GM03348 (cell line): ENCODE measurements at places on chromosomes 16 and 17.

GRCh38 chr16:88608076-88608475, 30.3 kb upstream of the IL17C start:
- DNase-seq = no peak

DNA sequence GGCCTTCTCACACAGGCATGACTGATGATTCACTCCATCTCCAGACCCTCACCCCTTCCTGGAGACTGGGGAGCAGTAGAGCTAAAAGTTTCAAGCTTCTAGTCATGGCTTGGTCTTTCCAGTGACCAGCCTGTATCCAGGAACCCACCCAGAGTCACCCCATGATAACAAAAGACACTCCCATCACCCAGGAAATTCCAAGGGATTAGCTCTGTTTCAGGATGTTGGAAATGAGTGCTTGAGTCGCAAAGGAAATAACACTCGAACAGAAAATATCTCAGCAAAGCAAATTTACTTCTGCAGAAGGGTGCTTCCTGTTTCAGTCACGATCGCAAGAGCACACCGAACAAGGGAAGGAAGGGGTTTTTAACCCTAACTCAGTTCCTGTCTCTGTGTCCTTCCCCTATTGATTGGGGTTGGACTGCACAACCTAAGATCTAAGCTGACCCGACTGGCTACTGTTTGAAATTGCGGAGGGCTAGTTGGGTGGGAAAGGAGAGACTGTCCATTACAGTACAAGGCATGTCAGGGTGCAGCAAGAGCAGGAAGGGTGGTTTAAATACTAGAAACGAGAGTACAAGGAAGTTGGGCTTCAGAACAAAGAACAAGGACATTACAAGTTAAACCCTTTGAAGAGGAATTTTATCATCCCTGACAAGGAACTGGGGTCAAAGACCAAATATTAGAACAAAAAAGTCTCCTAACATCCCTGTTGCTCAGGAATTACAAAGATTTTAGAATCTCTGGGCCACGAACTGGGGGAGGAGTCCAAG, 224.4 kb upstream of the CACNG5 start:
- DNase-seq = no peak

DNA sequence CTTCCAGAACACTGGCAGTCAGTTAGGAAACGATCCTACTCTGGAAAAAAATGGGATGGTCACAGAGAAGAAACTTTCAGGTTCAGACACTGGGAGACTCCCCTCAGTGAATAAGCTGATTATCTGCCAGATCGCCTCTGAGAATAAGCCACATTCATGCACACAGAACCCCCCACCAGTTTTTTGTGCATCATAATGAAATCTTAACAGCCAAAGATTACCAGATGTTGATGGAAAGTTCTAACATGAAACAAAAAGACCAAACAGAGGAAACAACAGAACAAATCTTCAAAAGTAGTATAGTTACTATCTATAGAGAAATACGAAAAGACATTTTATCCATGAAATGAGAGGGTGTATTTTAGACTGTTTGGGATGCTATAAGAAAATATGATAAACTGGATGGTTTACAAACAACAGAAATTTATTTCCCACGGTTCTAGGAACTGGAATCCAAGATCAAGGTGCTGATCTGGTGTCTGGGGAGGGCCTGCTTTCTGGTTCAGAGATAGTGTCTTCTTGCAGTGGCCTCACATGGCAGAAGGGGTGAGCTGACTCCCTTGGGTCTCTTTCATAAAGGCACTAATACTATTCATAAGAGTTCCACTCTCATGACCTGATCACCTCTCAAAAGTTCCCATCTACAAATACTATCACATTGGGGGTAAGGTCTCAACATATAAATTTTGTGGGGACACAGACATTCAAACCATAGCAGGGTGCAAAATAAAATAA, 8.0 kb upstream of the AMZ2 start:
- DNase-seq = no peak

DNA sequence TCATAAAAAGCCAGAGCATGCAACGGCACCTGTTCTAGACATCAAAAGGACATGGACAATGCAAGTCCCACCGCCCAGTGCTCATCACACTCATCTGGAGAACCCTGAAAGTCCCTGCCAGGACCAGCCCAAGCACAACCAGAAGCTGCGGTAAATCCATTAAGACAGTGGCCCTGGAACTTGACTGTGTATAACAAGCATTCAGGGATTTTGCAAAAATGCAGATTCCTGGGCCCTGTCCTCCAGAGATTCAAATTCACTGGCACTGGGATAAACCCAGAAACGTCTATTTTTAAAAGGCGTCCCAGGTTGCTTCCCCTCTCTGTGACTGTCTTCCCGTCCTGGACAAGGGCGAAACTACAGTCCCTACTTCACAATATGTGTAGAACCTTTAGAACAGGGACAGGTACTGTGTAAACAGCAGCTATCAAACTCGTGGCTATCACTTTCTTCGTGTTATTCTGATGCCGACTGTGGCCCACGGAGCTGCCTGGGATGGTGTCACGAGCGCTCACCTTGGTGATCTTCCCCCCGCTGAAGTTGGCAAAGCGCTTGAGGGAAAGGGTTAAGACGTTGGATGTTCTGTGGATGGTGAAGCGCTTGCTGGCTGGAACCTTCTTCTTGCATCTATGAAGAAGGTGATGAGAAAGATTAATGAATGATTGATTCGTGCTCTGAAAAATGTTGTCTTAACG, 22.3 kb downstream of the USP36 start:
- no peak for DNase-seq

GRCh38 chr16:25051406-25052150, 36.4 kb upstream of the ARHGAP17 start:
- DNase-seq = peak; percentile 60

GRCh38 chr17:82030470-82031302, 792 bp upstream of the RAC3 start:
- peak; percentile 90 for DNase-seq

GRCh38 chr17:57918017-57918895, 37.0 kb downstream of the CUEDC1 start:
- DNase-seq = peak; percentile 60

GRCh38 chr17:57477522-57478362, 221.4 kb downstream of the MSI2 start:
- no peak for DNase-seq

GRCh38 chr17:61403801-61404662, 4.4 kb downstream of the TBX2 start:
- DNase-seq = no peak

DNA sequence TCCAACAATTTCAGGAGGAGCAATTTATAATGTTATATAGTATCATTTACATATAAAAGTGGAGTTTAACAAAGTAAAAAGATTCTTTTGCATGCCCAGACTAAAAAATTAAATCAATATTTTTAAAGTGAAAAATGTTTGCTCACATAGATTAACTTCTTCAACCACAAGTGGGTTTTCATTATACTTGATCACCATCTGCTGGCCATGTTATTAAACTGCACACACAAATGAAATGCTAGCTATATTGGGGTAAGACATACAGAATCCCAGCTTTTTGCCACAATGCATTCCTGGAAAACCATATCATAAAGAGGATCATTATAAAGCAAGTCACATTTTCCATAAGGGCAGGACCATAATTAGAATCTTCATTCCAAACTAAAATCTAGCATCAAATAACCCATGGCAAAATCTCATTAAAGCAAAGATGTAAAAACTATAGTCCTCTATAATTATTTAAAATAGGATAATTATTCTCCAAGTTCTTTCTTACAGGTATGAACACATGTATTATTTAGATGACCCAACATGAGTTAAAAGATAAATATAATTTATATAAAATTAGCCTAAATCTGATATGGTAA, 26.3 kb downstream of the CEP112 start:
- DNase-seq = peak; percentile 79

GRCh38 chr16:31860508-31860907, 13.1 kb upstream of the ZNF267 start:
- no peak for DNase-seq

DNA sequence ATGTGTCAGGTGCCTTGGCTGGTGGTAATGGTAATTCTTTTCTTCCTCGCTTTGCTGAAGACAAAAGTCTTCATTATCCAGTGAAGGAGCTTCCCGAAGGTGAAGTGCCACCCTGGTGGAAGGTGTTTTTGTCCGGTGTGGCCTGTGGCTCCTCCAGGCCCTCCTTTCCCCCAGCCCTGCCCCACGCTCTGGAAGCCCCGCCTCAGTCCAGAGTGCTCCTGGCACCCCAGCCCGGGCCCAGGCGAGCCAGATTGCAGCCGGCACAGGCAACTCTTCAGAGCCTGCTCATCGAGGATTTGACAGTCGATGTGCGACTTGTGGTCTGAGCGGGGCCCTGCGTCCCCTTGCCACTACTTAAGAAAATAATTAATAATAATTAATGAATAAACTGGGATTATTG, 93.7 kb downstream of the MGAT5B start:
- DNase-seq = no peak

GRCh38 chr17:76585649-76586593, at the start of gene ST6GALNAC2:
Gene ST6GALNAC2, minus strand, starts transcription at chr17:76585860. Its CDS starts 52 bp downstream, at chr17:76585808.
- peak; percentile 66 for DNase-seq

GRCh38 chr17:34547453-34548063, 31.8 kb upstream of the TMEM132E start:
- no peak for DNase-seq

GRCh38 chr17:45336390-45337182, 19.8 kb upstream of the MAP3K14 start:
- no peak for DNase-seq

GRCh38 chr17:66847704-66848103, 12.8 kb downstream of the CACNG5 start:
- no peak for DNase-seq

GRCh38 chr16:14346278-14347142, 275.4 kb downstream of the MRTFB start:
- DNase-seq = no peak

GRCh38 chr17:83118071-83118841, 38.8 kb downstream of the METRNL start:
- DNase-seq = no peak

DNA sequence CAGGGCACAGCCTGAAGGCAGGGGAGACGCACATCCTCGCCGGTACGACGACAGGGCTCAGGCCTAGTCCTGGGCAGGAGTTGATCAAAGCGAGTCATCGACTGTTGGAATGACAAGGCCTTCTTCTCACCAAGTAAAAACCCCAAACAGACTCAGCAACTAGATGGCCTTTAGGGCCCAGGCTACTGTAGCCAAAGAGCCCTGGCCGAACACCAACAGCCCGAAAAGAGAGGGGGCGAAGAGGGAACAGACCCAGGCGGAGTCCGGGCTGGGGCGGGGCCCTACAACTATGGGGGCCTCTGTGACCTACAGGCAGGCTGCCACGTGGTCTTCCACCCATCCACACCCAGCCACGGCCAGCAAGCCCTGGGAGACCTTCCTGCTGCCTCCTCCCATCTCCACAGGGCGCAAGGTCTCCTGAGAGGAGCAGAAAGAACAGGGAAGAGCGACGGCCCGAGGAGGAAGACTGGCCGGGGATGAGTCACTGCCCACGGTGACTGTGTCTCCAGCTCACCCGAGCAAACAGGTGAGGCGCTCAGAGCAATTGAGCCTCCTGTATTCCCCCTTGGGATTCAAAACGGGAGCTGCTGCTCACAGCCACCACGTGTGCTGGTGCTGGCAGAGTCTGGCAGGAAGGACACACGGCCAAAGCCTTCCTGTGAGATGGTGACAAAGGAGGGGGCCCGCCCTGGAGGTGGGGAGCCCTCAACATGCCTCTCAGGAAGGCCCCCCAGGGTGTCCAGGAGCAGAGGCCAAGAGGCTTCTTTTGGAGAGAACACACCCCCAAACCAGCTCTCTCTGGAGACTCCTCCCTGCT, 17.7 kb downstream of the SLC16A3 start:
- peak; percentile 59 for DNase-seq

- DNase-seq = peak; percentile 47
These were observed 43.7 kb upstream of the GOSR1 start for GRCh38 chr17:30433514-30433913.

- no peak for DNase-seq
These were observed 143.9 kb downstream of the SNX29 start for GRCh38 chr16:12120217-12120981.

DNA sequence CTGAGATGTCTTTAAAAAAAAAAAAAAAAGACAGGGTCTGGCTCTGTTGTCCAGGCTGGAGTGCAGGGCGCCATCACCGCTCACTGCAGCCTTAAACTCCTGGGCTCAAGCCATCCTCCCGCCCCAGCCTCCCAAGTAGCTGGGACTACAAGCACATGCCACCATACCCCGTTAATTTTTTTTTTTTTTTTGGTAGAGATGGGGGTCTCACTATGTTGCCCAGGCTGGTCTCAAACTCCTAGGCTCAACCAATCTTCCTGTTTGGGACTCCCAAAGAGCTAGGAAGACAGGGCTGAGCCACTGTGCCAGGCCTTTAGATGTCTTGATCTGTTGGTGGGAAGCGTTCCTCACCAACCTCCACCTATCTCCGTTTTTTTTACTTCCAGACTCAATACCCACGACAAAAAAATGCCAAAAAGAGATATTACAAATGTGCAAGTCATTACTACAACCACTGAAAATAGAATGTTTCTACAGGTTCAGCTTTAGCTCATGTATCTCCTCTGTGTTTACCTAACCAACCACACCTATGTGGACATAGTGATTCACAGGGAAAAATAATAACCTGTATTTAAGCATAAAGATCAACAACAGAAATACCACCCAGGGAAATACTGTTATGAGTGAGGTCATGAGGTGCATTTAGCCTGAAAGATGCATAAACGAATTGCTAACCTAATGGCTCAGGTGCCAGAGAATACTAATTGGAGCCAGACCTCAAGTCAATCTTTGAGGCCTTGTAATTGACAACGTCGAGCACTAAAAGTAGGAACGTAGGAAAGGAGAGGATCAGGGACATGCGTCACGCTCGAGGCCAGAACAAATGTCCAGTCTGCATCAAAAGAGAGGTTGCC, 22.6 kb downstream of the NACA2 start:
- no peak for DNase-seq
